ENCODE measurements at places on chromosomes 3 and 15. TPM values are rescaled to one million over a fixed set of nuclear protein-coding genes. Genes with fewer than 3 reads are reported as not detected.

SPRED1 gene
- total RNA-seq, result 24.5 TPM

TTC21A gene
- 3.6 TPM for total RNA-seq

TMEM39A gene
- 46.0 TPM for total RNA-seq

UBL7 gene
- total RNA-seq, result 42.5 TPM

TMEM108 gene
- 0.10 TPM for total RNA-seq

CATSPER2 gene
- 1.6 TPM for total RNA-seq

CHRNA7 gene
- total RNA-seq, result 1.4 TPM

GPR149 gene
- not detected for total RNA-seq

GCNT3 gene
- not detected for total RNA-seq

UTS2B gene
- 0.38 TPM for total RNA-seq

EXD1 gene
- total RNA-seq, result not detected

CCR5 gene
- total RNA-seq, result not detected

ECE2 gene
- not detected for total RNA-seq

NEDD4 gene
- total RNA-seq, result 39.5 TPM

ZNF774 gene
- 0.98 TPM for total RNA-seq

EDC3 gene
- total RNA-seq, result 14.1 TPM

PLIN1 gene
- total RNA-seq, result not detected

KY gene
- total RNA-seq, result not detected

CSPG4 gene
- total RNA-seq, result 0.33 TPM

SLITRK3 gene
- not detected for total RNA-seq

USP50 gene
- total RNA-seq, result not detected

CHRFAM7A gene
- 1.6 TPM for total RNA-seq

NANOGP8 gene
- total RNA-seq, result 0.38 TPM

COLQ gene
- total RNA-seq, result 0.29 TPM

ZBTB47 gene
- 22.9 TPM for total RNA-seq

TGM5 gene
- not detected for total RNA-seq

ECT2 gene
- total RNA-seq, result 53.4 TPM

ALAS1 gene
- 78.1 TPM for total RNA-seq

Measured in vein endothelial cell (primary cell).